ENCODE measurements at places on chromosomes 7 and 10. TPM values are rescaled to one million over a fixed set of nuclear protein-coding genes. Genes with fewer than 3 reads are reported as not detected.
A peak's percentile ranks its signal among the peaks of the same experiment; 100 is the strongest.

DNA sequence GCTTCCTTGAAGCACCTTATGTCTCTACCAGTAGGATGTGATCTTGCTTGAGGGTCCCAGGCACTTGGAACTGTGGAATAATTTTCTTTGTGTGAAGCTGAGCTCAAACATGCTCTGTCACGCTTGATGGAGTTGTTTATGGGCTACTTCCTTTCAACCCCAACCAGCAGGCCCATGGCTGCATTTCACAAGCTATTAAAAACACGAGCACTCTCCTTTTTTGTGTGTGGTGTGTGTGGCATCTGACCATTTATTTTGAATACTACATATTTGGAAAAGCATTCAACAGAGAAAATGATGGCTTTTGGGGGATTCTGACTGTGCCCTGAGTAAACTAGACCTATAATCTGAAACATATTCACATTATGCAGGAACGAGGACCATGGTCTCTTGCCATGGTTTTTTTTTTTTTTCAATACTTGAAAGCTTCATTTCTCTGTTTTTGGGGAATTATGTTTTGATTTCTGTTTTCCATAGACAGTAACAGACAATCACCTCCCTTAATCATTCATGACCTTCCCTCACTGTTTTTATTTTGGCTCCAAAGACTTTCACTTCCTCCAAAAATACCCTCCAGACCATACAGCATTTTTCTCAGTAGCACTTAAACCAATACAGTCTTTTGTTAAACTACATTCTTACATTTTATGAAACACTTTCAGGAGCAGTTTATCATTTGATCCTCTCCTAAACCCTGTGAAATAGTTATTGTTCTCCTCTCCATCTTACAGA, 233.6 kb upstream of the BMPER start:
- no peak for DNase-seq

OR6V1 gene
- not detected for total RNA-seq

GRCh38 chr7:66628361-66629221, at the start of gene KCTD7:
Gene KCTD7, plus strand, starts transcription at chr7:66628881. Its CDS starts 184 bp downstream, at chr7:66629065.
- peak; percentile 99 for DNase-seq

DNA sequence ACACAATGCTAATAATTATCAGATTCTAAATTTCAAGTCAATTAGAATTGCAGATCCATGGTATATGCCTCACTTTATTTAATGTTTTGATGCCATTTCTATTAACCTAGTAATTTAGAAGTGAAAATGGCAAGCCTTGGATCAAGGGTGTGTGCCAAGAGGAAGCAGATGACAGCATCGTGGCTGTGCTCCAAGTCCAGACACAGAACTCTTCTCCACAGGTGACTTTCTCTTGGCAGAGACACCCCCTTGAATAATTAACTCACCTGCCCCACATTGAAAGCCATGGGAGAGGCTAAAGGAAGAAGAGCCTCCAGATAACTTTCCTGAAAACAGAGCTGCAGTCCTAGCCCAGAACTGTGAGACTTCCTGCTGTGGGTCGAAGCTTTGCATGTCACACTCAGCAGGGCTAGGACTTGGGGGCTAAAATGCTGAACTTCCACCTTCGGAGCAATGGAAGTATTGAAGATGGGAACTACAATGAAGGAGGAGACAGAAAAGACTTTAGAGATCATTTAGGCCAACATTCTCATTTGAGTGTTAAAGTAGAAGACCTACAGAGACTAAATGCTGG, 996 bp upstream of the C10orf90 start:
- DNase-seq = no peak

All from mammary epithelial cell (primary cell).